Esophagus squamous epithelium (tissue), 5 donors: ENCODE measurements at places on chromosomes 4 and X.

DNA sequence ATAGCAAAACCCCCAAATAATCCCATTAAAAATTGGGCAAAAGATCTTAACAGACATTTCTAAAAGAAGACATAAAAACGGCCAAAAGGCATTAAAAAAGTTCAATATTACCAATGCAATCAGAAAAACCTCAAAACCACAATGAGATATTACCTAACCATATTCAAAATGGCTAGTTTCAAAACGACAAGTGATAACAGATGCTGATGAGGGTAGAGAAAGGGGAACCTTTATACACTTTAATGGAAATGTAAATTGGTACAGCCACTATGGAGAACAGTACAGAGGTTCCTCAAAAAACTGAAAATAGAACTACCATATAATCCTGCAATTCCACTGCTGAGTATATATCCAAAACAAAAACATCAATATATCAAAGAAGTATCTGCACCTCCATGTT lies 6.2 kb downstream of the AADAT start:
- no peak for DNase-seq

DNA sequence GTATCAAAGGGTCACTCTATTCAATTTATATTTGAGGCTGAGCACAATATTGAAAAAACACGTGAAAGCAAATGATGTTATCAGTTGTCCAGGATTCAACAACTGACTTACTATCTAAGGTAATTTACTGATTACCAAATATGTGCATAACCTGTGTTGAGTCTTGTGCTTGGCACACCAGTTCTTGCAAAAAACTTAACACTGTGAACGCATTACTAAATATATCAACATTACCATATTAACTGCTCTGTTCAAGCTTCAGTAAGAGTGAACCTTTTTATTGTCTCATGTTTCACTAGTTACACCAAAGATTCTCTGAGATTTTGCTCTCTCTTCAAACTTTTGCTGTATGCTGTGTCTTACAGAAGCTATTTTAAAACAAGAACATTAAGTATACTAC lies 38.4 kb downstream of the PPARGC1A start:
- no peak for DNase-seq

- DNase-seq: no peak
Observed at GRCh38 chr4:84258905-84259830, 239.9 kb downstream of the NKX6-1 start.

- no peak for DNase-seq
Observed at GRCh38 chr4:76377911-76378310, 43.0 kb downstream of the CCDC158 start.

DNA sequence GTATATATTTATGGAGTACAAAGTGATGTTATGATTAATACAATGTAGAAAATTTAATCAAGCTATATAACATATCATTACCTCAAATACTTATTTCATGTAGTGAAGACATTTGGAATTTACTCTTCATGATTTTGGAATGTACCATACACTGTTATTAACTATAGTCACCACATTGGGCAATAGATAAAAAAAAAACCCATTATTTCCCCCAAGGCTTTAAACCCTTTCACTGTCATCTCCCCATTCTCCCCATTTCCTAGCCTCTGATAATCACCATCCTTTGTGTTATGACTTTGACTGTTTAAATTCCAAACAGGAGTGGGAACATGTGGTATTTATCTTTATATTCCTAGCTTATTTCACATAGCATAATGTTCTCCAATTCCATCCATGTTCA lies 2189.1 kb upstream of the AGA start:
- DNase-seq: no peak

- DNase-seq: no peak
Observed at GRCh38 chr4:25878676-25879075, 15.9 kb upstream of the SEL1L3 start.

DNA sequence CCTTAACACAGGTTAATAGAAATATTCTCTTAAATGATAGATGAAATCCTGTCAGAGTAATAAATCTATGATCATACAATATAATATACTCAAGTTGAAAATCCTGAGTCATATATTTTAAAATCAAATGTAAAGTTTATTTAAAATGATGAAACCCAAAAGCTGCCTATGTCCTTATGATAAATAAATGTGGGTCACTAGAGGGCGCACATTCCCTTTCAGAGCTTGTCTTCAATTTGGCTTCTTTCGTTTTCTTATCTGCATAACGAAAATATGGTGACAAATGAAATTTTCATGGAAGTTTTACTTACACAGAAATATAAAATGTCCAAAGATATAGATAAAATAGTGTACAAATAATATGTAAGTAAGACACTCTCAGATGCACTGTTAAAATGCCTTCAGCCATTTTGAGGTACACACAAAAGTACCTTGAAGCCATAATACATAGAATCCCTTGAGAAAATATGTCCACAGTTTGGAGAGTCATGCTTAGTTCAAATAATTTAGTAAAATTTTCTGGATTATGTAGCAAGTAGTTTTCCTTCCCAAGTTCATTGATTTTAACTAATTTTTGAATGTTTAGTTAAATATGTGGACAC lies 680.4 kb downstream of the DMD start:
- no peak for DNase-seq

DNA sequence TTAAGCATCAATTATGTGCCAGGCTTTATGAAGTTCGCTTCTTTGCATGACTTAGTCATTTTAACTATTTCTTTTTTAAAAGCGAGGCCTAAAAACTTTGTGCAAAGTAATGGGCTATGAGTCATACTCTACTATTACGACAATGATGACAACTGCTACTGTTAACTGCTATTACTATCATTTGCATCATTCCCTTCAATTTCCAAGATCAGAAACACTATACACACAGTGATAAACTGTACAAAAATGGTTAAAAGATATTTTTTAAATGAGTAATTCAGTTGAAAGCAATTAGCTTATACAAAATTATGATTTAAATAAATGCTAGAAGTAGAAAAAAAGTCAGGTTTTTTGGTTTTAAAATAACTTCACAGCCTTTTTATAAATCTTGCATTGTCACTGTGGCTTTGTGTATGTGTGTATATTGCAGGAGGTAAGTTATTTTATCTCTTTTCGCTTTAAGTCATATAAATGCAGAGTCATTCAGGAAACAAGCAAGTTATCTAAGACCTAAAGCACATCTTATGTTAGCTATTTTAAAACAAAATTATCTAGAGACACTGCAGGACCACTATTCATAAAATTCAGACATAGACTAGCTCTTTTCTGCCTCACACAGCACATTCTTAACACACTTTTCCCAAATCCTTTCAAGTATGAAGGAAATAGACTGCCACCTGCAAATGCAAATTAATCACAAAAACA lies 18.5 kb upstream of the CXCL3 start:
- DNase-seq: no peak

DNA sequence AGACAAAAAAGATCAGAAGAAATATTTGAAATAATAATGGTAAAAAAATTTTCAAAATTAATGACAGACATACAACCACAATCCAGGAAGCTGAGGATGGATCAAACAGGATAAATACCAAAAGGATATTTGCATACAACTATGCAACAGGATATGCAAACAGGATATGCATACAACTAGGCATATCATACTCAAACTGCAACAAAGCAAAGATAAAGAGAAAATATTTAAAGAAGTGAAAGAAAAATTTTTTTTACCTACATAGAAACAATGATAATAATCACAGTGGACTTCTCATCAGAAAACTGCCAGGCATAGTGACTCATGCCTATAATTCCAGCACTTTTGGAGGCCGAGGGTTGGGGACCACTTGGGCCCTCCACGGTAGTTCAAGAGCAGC lies 11.3 kb upstream of the DHX15 start:
- DNase-seq: no peak

- no peak for DNase-seq
Observed at GRCh38 chr4:184157322-184157721, 60.4 kb downstream of the ENPP6 start.

GRCh38 chr4:184102488-184102887 lies 115.2 kb downstream of the ENPP6 start:
- no peak for DNase-seq

GRCh38 chr4:11900359-11900758 lies 471.7 kb upstream of the HS3ST1 start:
- DNase-seq: no peak

- DNase-seq: no peak
Observed at GRCh38 chrX:41005445-41005992, 79.7 kb upstream of the USP9X start.

GRCh38 chr4:138736362-138736761 lies 279.2 kb upstream of the NOCT start:
- DNase-seq: no peak

DNA sequence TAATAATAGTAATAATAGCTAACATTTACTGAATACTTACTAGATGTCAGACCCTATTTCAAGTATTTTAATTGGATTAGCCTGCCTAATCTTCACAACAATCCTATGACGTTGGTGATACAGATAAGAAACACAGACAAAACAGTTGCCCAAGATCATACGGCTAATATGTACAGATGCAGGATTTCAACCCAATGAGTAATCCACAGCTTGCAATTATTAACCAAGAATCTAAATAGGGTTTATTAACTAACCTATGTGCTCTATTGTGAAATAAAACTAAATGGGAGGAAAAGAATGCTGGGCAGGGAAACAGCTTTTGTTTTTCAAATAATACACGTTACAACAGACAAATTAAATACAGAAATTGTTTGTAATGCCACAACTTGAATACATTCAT lies 23.4 kb downstream of the FBXO8 start:
- no peak for DNase-seq

GRCh38 chrX:44456685-44457084 lies 86.0 kb downstream of the FUNDC1 start:
- no peak for DNase-seq

DNA sequence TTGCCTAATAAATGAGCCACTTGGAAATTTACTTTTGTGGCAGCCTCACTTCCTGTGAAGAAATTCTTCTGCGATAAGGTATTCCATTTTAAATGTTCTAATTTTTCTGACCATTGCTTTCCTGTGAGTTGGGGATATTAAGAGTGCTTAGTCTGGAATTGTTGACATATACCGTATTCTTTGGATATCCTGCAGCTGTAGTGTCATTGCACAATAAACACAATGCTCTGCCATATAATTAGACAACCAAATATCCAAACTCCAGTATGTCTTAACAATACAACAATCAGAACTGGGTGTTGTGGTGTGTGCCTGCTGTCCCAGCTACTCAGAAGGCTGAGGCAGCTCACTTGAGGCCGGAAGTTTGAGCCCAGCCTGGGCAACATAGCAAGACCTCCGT lies 99.4 kb downstream of the LUZP4 start:
- DNase-seq: no peak

DNA sequence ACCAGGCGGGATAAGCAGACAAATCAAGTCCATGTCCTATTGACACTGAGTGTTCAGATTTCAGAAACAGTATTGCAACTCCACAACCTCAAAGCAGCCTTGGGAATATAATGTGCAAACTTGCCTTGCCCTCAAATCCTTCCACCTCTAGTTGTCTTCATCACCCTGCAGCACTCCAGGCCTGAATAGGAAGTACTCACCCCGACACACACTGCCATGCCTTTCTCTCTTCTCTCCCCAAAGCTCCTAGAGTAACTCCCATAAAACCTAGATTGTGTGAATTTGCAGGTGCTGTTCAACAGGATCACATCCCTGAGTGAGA lies 19.6 kb downstream of the ACSL1 start:
- DNase-seq: no peak

DNA sequence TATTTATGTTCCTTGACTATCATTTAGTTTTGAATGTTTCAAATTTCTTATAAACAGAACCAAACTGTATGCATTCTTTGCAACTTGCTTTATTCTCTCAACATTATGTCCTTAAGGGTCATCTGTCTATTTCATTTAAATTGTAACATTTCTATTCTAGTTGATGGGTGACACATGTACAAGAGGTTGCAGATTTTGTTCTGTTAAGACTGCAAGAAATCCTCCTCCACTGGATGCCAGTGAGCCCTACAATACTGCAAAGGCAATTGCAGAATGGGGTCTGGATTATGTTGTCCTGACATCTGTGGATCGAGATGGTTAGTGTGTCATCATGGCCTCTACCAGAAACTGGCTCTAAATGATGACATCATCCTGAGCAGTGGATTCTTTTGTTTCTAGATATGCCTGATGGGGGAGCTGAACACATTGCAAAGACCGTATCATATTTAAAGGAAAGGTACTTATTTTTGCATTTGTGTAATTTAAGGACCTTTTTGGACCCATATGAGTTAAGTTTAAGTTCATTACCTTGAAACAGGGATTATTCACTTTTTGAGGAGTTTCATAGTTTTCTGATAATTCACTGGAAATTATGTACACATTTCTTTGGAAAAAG lies 6.1 kb downstream of the LIAS start:
- no peak for DNase-seq

DNA sequence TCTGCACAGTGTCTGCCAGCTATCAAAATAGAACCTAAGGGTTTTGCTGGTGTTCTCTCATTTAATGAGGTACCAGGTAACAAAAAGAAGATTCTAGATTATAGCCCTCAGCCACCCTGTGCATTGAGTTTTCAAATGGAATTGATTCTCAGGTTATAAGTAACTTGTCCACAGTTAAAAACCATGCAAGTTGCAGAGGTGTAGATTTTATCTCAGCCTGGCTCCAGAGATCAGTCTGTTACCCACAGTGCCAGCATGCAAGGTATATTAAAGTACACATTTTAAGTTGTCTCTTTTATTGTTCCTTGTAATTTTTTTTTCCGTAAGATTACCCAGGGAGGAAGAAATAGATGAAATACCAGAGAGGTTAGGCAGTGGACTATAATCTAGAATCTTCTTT lies 59.7 kb downstream of the RAPGEF2 start:
- no peak for DNase-seq

- DNase-seq: no peak
Observed at GRCh38 chr4:110477836-110478235, 1.9 kb downstream of the ENPEP start.

DNA sequence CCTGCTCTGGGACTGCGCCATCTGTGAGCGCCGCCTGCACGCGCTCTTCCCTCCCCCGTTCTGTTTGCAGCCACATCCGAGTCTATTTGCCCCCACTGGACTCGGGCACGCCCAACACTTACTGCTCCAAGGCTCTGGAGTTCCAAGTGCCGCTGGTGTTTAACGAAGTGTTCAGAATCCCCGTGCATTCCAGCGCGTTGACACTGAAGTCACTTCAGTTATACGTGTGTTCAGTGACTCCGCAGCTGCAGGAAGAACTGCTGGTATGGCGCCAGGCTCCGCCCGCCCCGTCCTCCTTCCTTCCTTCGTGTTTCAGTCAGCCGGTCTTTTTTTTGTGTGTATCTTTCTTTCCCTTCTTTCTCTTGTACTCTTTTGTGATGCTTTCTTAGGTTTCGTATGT lies 30.7 kb upstream of the CLCN4 start:
- DNase-seq: no peak

GRCh38 chr4:110622841-110623717 lies at the start of gene PITX2:
TSS of gene PITX2 (minus strand) at chr4:110623077. CDS start at chr4:110622460, 617 bp downstream.
- peak; percentile 17 for DNase-seq
